Umbilical cord (tissue), 2 donors: ENCODE measurements at places on chromosomes 7 and 10.
A peak's percentile ranks its signal among the peaks of the same experiment; 100 is the strongest.

GRCh38 chr7:92613214-92613613 lies 23.0 kb upstream of the FAM133B start:
- DNase-seq = no peak

DNA sequence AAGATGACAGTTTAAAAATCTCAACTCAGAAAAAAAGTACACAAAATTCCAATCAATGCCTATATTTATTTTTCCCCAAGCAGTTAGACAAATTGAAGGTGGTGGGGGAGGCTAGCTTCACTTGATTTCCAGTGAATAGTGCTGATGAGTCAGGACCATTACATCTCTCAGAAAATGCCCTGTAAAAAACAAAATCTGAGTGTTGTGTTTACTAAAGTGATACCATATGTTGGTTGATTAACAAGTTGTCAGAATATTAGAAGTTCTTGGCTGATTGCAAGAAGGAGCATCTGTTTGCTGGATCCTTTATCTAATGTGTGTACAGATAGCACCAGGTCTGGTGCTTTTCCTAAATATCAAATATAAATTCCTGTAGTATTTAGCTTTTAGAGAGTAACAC lies 31.3 kb upstream of the KIAA1217 start:
- DNase-seq = no peak

DNA sequence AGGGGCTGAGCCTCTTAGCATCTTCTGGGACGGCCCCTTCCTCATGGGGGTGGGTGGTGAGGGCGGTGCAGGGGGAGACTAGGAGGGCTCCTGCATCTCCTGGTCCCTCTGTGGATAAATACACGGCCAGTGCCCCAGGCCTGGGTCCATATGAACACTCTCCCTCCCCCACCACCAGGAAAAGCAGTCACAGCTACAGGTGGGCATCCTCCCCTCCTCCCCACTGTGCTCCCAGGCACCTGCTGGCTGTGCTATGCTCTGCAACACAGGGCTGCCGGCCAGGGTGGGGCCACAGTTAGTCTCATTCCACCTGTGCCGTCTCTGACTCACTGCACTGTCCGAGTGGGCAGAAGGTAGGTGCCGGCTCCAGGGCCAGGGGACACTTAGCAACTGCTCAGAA lies 87.3 kb upstream of the INSIG1 start:
- DNase-seq = no peak

- DNase-seq = no peak
Observed at GRCh38 chr10:124446830-124447750, 2.7 kb downstream of the NKX1-2 start.

DNA sequence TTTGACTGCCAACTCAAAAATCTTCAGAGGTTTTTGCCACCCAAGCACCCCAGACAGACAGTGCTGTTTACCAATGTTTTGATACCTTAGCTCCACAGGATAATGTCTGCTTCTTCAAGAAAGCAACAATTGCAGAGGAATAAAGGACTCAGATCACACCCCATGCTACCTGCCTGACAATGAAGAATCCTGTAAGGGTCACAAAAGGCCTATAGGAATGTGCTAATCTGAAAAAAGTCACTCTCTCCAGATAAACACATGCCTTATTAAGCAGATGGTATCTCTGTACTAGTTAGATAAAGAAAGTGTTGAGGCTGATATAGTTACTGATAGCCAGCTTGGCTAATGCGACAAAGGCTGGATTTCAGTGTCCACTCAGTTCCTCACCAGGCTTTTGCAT lies 1076.7 kb upstream of the SORCS1 start:
- DNase-seq = no peak

DNA sequence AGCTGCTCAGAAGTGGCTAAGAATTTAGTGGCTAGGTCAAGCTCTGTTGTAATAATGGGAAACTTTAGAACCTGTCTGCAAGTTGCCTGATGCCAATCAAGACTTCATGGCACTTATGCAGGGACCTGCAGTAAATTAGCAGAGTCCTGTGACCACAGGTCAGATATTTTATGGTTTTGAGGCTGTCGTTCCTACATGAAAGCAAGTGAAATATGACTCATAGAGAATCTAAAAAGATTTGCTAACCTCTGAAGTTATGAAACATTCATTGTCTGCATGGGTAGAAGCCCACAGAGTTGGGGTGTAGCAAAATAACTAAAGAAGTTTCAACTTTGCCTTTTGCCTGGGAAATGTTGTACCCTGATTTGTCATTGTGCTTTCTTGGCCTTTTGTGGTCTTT lies 32.3 kb downstream of the SLC39A12 start:
- no peak for DNase-seq

- no peak for DNase-seq
Observed at GRCh38 chr10:115866691-115867090, 406.3 kb downstream of the GFRA1 start.

DNA sequence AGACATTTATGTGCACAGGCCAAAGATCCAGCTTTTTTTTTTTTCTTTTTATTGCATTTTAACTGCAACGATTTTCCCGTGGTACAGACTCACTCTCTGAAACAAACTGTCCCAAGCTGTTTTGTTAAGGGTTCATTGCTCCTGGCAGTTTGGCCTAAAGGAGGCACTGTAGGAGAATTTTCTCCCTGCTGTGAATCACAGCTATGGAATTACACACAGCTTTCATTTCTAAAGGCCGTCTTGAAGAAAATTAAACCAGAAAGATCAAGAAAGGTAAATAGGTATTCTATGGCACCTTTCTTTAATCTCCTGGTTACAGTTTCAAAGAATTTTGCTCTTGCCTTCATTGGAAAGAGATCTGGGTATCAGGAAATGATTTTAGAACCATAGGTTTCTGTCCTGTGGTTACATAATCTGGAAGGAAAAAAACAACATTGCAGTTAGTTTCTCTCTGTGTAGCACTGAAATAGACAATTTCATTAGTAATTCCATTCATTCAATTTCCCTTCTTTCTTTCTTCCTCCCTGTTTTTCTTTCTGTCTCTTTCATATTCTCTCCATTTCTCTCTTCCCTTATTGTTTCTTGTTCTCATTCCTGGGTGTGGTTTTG lies 51.2 kb downstream of the PDK4 start:
- peak; percentile 83 for DNase-seq

DNA sequence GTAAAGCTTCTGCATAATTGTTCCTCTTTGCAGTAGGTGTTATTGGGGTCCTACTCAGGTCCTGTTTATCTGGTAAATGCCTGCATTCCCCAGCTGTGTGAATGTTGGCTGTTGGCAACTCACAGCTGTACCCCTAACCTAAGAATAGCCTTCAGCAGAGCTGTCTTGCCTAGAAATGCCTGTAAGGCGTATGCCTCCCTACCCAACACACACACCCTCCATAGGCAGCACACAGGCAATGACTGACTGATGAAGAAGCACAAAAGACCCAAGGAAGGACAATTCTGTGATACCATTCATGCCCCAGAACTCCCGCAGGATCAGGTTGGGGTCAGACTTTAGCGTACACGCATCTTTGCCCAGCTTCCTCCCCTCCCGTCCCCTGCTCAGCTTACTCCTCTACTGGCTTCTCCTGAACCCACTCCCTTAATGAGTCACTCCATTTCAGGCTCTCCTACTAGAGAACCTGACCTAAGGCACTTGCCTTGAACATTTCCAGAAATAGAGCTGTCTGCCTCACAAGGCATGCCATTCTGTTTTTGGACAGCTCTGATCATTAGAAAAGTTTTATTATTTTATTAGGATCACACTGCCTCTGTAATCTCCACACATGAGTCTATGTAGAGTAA lies 99.2 kb upstream of the PIK3CG start:
- no peak for DNase-seq

DNA sequence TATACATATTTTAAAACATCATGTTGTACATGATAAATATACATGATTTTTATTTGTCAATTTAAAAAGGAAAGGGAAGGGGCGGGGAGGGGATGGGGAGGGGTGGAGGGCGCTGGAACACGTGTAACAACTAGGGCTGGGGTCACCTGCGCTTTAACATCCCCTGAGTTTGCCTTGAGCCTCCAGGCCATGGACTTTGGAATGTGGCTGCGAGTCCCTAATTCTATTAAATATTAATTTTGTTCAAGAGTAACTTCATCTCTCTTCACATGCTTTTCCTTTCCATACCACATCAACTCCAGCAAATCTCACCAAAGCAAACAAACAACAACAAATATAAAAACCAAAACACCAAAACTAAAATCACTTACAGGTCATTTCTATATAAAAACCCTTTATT lies 10.6 kb downstream of the IFIT5 start:
- no peak for DNase-seq

DNA sequence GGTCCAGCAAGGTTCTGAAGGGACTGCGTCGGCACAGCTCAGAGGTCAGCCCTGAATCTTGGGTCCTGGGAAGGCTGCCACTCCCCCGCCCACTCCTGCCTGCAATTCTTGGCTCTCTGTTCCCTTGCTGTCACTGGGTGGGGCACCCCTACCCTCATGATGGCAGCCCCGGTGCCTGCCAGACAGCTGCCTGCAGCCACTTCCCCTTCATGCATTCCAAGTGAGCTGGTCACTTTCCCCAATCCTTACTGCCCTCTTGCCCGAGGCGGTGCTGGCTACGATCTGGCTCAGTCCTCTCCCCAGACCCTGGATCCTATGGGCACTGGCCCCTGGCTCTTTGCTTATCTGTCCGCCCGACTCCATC lies 14.2 kb downstream of the MYL10 start:
- DNase-seq = no peak
